Effector CD8-positive, alpha-beta T cell (primary cell): ENCODE measurements at places on chromosomes 11 and 22.

DNA sequence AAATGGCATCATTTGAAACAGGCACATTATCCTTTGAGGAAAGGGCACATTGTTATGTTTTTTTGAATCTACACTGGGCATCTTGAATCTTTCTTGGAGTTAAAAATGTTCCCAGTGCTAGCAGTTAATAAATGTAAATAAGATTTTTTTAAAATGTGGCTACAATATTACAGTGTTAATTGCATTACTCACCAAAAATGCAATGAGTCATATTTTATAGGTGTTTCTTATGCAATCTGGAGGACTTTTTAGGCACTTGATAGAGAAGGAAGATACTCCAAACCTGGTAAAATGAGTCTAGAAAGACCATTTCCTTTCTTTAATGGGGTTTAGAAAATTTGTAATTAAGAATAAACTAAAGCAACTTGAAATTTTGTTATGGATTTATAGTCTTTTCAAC is 238.0 kb downstream of the METTL15 start:
- no peak for DNase-seq

- no peak for DNase-seq
Measured at GRCh38 chr11:10301656-10302358, 3.1 kb upstream of the ADM start.

- peak; percentile 15 for DNase-seq
Measured at GRCh38 chr11:18721561-18722292, 4.3 kb downstream of the IGSF22 start.

- no peak for DNase-seq
Measured at GRCh38 chr11:69640260-69640994, 529 bp upstream of the CCND1 start.

DNA sequence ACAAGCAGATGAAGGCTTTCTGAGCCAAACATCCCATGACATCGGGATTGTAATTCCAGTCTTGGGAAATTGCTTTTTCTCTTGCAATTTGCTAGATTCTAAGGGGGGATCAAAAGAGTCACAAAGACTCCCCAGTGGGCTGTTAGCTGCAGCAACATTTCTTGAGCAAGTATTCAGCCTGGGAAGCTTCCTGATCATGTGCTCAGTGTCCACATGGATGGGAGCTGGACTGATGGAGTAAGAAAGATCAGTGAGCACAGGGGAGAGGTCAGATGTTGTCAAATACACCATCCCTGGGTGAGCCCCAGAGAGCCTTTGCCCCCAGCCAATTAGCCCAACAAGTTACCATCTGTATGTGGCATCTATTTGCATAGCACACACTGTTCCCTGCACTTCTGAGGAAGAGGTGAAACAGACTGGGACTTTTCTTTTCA is 10.2 kb upstream of the GRK3 start:
- DNase-seq = no peak

- no peak for DNase-seq
Measured at GRCh38 chr22:18056807-18057474, 20.8 kb upstream of the PEX26 start.

DNA sequence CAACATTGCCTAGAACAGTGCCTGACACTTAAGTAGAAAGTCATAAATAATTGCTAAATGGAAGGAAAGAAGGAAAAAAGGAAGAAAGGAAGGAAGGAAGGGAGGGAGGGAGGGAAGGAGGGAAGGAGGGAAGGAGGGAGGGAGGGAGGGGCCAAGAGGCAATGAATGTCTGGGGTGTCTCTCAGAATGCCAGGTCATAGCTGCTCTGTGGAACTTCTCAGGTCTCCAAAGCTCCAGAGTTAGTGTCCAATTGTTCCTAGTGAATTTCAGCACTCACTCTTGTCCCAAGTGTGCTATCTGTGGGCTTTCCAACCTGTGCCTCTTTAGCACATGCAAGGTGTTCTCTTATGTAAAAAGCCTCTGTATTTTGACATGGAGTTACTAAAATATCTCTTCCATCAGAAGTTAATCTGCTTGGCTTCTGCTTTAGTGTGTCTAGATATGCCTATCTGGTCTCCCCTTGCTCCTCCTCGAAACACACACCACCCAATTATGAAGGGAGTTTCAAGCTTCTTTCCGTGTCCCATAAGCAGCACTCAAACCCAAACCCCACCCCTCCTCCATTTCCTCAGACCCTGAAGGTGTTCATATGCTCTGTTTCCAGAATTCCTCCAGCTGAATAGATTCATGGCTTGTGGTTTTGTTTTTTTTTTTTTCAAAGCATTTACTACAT is 56.5 kb downstream of the FAM76B start:
- DNase-seq = no peak

DNA sequence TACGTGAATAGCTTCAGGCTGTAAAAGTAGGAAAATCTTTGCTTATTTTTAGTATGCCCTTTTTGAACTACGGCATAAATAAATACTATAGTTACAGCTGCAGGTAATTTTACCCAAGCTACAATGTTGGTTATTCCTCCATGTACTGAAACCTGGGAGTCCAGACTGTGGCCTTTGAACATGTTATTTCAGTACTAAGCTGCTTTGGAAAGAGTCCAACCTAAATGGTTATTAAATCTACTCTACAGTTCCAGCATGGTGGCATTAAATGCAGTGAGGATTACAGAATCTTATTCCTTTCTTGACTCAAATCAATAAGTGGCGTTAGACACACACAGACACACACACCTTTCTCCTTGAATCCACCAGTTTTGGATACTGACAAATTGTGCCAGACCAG is 165.1 kb downstream of the MSANTD4 start:
- DNase-seq = no peak

DNA sequence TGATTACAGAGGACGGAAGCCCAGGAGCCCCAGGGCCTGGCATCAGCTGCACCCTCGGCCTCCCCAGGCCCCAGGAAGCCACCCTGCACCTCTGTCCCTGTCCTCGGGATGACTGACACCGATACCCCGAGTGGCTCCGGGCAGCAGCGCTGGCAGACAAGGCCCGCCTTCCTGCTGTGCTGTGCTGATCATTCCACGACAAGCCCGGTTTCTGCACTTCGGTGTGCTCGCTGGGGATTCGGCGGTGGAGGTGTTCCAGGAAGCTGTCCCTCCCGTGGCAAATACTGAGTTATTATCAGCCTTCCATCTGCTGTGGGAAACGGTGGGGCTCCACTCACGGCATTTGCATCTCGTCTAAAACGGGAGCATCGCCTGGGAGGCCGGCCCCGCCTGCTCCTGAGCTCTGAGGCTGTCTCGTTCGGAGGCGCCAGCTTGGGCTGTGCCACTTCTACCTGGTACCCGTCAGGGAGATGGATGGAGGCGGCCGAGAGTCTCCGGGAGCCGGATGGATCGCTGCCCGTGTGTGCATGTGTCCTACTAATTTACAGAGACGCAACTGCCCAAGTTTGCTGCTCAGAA is 506.1 kb downstream of the BRD1 start:
- DNase-seq = no peak
